ENCODE measurements at places on chromosomes 3 and 15. TPM values are rescaled to one million over a fixed set of nuclear protein-coding genes. Genes with fewer than 3 reads are reported as not detected.

MED12L gene
- total RNA-seq, result 1.7 TPM

ERICH6 gene
- total RNA-seq, result not detected

GRCh38 chr3:12656193-12656592 is 7.7 kb downstream of the RAF1 start:
- DNase-seq, result no peak

DNA sequence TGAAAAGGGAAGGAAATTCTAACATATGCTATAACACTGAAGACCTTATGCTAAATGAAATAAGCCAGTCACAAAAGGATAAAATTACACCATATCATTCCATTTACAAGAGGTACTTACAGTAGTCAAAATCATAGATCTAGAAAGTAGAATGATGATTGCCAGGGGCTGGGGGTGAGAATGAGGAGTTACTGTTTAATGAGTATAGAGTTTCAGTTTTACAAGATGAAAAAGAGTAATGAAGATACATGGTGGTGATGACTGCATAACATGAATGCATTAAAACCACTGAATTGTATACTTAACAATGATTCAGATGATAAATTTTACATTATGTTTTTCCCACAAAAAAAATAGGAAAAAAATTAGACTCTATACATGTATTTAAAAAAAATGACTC is 152.6 kb downstream of the SCAPER start:
- DNase-seq, result no peak

GRCh38 chr3:188000361-188000861 is 153.5 kb upstream of the LPP start:
- no peak for DNase-seq

DNA sequence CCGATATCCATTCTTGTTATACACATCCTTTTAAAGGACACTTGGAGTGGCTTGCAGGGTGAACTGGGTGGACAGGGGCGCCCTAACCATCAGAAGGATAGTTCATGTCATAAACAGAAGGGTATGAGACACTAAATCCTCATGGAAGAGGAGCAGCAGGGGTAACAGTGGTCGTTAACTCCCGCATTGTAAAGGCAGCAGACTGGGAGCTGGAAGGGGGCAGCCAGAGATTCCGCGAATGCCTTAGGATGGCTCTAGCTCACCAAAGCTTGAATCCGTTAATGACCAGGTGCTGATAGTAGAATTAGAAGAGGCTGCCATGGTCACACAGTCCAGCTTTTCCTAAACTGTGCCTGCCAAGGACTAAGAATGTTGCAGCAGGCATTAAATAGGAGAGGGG is 85.2 kb upstream of the ANKRD34C start:
- no peak for DNase-seq

DNA sequence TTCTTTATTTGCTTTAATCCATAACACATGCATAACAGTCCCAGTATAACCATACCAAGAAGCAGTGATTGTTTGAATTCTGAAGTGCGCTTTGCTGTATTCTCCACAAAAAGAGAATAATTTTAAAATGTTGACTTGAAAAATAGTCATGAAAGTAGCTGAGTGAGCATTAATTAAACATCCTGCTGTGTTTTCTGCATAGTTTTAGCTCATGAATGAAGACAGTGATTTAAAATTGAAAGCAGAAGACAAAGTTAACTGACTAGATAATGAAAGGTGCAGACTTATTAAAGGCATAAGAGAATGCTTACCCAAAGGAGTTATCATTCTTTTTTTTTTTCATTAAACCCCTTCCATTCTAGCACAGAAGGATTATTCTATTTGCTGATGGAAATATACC is 143.5 kb downstream of the GABRG3 start:
- no peak for DNase-seq
